Kasumi-1 (cell line): ENCODE measurements at places on chromosomes 11 and 22.
A peak's percentile ranks its signal among the peaks of the same experiment; 100 is the strongest.

DNA sequence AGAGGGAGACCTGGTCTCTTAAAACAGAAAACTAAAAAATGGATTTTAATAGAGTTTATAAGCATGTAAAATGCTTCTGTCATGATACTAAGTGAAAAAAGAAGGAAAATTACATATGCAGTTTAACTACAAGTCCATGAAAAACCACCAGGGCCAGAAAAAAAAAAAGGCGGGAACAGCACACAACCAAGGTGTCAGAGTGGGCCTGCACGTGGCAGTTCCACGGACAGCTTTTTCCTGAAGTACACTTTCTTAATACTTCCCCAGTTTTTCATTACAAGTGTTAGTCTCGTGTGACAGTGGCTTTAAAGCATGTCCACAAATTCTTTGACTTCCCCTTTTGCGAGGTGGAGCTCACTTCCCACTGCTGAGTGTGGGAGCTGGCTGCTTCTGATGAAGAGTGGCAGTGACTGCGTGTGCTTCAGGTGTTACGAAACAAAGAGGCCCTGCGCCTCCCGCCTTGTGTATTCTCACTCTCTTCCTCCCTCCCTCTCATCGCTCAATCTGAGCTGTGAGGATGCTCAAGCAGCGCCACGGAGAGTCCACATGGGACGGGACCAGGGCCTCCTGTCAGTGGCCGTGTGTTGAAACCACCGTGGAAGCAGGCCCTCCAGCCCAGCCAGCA is 16.4 kb downstream of the PPM1F start:
- peak; percentile 71 for DNase-seq

- no peak for DNase-seq
Observed at GRCh38 chr11:15883455-15883920, 472.9 kb downstream of the SOX6 start.

- no peak for DNase-seq
Observed at GRCh38 chr11:91837411-91838330, 386.9 kb upstream of the FAT3 start.

DNA sequence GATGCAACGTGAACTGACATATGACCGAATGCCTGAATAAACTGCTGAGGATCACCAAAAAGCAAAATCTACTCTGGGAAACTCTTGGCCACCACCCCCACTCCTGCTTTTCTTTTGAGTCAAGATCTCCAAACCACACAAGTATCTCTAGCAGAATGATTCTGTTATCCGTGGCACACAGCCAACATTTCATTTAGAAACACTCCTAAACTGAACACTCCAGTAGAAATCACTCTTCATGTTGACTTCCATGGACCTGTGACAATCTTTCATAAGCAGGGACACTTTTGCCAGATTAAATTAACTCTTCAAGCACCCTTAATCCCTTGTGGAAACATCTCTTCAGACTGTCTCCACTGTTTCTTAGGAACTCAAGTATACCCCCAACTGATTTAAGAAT is 44.4 kb downstream of the VSIG10L2 start:
- no peak for DNase-seq

- DNase-seq, result no peak
Observed at GRCh38 chr11:65786008-65786785, 666 bp upstream of the OVOL1 start.

- DNase-seq, result no peak
Observed at GRCh38 chr11:942823-943222, 17.2 kb downstream of the AP2A2 start.

DNA sequence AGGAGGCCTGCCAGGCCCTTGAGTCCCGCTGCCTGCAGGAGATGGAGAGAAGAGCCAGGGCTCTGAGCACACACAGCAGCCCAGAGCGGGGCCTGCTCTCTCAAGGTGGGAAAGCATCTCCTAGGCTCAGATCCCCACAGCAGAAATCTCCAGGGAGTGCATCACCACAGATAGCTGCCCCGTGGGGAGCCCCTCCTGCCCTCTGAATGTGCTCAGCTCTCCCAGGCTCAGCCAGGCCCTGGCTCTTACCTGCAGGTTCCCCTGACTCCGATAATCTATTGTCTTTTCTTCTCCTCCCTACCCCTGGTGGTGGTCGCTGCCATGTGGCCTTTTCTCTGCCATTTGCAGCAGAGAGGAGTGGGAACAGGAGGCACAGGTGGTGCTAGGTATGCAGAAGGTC is 49.9 kb downstream of the BTG4 start:
- DNase-seq, result no peak

DNA sequence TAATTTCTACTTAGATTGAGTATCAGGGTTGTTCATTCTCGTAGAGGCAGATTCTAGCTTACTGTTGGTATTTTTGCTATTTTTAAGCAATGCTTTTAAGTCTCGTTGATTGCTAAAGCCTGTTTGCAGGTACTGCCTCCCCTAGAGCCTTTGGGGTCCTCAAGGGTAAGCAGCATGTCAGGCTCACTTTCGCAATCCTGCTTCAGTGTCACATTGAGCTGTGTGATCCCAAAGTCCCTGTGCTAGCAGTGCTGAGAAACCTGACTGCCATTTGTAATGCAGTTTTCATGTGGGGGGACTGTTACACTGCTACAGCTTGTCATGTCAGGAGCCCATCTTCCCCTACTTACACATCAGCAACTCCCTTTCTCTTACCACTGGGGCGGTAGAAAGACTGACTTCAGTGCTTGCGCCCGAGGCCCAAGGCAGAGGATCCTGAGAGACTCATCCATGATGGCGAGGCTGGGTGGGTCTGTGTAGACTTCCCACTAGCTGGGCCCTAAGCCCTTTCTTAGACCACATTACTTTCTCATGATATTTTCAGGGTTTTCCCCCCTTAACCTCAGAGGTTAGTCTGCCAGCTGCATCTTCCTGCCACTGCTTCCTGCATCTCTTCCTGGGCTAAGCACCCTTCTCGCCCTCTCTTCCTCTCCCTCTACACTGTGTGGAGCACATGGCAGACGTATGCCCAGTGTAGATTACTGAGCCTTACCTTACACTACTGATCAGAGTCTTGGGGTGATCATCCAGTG is 40.8 kb upstream of the ST14 start:
- peak; percentile 93 for DNase-seq

GRCh38 chr11:131474947-131475346 is 104.5 kb downstream of the NTM start:
- no peak for DNase-seq

GRCh38 chr11:24238771-24239645 is 257.8 kb upstream of the LUZP2 start:
- DNase-seq, result no peak

GRCh38 chr11:65468874-65469333 is 29.9 kb upstream of the MALAT1 start:
- DNase-seq, result no peak

- peak; percentile 25 for DNase-seq
Observed at GRCh38 chr11:68974421-68975194, 6.2 kb downstream of the MRGPRD start.

DNA sequence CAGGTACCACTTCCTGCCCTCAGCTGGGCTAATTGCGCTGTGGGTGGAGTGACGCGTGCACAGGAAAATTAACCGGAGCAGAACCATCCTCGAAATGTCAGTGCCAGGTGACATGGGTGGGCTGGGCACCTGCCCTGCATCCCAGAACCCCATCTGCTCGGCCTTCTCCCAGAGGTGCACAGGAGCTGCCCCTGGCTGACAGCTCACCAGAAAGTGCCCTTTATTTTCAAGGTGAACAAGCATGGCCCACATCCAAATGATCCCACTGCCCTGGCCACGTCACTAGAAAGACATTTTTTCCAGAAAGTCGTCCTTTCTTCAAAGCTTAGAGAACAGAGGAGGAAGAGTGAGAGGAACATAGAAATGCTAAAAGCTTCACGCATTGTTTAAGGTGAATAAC is 4.1 kb upstream of the ELFN2 start:
- DNase-seq, result no peak

DNA sequence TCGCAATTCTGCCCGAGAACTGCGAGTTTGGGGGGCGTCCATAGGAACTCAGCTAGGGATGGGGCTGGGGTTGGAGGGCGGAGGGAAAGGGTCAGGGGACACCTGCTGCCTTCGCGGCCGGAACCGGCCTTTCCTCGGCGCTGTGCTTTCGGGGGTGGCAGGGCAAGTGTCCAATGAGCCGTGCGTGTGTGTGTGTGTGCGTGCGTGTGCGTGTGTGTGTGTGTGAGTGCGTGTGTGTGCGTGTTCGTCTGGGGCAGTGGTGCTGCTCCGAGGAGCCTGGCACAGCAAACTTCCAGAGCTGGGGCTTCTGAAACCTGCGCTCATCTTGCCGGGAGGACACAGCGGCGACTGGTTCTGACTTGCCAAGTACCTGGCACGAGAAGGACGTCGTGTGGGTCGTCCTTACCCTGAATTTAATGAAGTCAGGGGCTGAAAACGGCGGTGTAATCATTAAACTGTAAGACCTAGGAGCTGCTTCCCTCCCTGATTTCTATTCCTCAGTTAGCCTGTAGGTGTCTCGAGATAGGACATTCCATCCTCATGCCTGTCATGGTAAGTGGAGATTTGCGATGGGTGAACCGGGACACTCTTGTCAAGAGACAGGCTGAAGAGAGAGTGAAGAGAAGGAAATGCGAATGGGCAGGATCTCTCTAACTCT is 27.0 kb upstream of the AMOTL1 start:
- peak; percentile 81 for DNase-seq

DNA sequence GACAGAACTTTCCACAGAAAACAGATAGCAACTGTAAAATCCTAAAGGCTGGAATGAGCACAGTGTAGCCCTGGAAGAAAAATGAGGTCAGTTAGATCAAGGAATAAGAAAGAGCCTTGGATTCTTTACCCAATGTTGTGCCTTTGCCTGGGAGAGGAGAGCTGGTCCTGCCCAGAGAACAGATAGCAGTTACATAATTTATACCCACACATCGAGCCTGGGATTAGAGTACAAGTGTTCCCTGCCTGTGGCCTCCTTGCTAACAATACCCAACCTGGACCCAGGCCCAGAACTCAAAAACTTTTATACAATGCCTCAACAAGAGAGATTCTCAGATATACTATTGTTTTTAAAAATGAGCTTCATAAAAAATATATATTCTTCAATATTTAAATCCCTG is 1998.4 kb downstream of the LRRC4C start:
- DNase-seq, result no peak

GRCh38 chr11:19666951-19667350 is 45.7 kb upstream of the NAV2 start:
- DNase-seq, result no peak

GRCh38 chr22:45891021-45891421 is 85.9 kb downstream of the WNT7B start:
- DNase-seq, result no peak

DNA sequence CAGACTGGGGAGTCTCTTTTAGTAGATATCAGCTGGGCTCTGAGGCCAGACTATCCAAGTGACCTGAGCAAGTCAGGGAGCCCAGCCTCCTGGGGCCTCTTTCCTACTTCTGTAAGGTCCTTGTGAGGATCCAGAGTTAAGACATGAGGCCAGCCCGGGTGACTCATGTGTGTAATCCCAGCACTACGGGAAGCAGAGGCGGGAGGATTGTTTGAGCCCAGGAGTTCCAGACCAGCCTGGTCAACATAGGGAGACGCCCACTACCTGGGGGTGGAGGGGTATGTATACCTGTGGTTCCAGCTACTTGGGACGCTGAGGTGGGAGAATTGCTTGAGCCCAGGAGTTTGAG is 36.9 kb upstream of the POLA2 start:
- no peak for DNase-seq

DNA sequence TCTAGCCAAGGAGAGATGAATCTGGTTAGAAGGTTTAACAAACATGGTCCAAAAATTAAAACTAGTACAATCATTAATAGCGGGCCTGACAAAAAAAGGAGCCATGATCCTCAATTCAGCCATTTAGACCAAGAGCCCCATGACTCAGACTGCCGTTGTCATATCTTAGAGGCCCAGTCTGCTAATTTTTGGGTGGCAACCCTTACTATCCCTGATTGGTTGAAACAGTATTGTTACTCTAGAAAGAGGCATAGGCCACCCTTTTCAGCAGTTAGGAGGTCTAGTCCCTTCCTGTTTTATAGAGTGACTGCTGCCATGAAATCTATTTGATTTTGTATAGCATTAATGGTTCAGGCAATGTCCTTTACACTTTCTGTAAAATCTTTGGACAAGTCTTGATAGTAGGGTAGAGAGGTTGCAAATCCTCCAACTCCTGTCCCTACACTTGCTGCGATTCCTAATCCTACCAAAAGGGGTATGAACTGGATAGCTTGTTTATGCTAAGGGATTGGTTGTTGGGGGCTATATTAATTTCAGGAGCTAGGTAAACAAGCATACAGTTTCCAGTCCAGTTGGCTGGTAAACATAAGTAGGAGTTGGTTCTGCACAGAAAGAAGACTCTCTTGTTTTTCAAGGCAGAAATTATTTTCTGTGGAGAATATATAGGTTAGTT is 1056.3 kb upstream of the CNTN5 start:
- no peak for DNase-seq

DNA sequence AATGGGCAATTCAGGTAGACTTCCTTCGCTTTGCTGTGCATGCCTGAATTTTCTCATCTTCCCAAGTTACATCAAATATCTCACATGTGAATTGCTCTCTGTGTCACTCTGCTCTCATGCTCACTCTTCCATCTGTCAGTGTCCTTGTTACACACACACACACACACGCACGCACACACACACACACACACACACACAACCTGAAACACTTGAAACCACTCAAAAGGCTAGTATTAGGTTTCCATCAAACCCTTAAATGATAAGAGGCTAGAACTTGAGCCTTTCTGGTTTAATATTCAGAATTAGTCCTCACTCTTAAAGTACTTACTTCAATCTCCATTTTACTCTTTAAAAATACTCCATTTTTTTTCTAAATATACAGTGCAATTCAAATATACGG is 282.4 kb downstream of the C11orf87 start:
- DNase-seq, result no peak

- DNase-seq, result no peak
Observed at GRCh38 chr11:79179087-79179486, 261.7 kb downstream of the TENM4 start.

- DNase-seq, result no peak
Observed at GRCh38 chr11:94678236-94678635, 89.9 kb upstream of the AMOTL1 start.

DNA sequence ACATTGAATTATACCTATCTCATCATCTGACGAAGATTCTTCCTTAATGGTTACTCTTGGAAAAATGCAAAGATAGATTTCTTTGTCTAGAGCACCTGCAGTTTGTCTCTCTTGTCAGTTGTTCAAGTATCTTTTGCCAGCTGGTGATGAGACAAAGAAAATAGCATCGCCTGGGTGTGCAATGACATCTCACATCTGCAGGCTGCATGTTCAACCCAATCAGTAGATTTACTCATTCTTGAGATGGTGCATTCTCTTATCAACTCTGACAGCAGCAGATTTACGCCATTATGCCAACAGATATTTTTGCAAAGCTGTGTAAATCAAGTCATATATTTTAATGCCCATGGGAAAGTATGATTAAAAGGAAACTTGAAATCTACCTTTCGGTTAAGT is 164.6 kb upstream of the PDGFD start:
- DNase-seq, result no peak

GRCh38 chr11:58796333-58796732 is 48.2 kb downstream of the GLYATL2 start:
- DNase-seq, result no peak
